ENCODE measurements at places on chromosomes 3 and 15. TPM values are rescaled to one million over a fixed set of nuclear protein-coding genes. Genes with fewer than 3 reads are reported as not detected.

The PCYT1A gene
- total RNA-seq: 53.7 TPM

The GPR62 gene
- not detected for total RNA-seq

The KIF15 gene
- total RNA-seq: 28.7 TPM

The CAV3 gene
- total RNA-seq: not detected

The DPH6 gene
- 13.2 TPM for total RNA-seq

The TIPARP gene
- 22.1 TPM for total RNA-seq

DNA sequence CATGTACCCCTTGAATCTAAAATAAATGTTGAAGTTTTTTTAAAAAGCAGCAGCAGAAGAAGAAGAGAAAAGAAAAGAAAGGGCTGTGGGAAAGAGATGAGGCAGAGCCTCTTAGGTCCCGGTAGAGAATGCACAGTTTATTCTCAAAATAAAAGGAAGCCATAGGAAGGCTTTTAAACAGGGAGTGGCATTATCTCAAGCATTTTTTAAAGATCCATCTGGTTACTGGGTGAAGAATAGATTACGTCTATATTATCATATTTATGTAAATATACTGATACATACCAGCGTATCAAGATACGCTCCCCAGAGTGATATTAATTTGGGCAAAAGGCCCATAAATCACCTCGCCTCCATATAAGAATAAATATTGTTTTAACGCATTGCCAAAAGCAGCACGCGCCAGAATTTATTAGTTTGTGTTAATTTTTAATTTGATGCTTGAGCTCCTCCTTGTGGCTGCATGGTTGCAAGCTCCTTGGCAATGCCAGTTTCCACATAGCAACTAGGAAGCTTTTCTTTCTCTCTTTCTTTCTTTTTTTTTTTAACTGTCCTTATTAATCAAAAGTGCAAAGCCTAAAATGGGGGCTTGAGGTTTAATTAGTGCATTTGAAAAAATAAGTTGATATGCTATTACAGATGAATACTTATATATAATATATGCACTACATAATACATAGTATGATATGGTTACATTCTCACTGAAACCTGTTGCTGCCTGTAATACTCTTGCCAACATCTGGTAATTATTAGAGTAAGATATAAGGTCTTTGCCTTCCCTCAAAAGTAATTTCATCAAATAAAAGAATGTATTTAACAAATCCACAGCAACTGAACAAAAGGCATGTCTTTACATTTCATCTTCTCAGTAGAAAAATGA lies 242.8 kb upstream of the UBE2E2 start:
- no peaks in the 10 kb centered on the region for H3K36me3 ChIP-seq
- H3K27me3 ChIP-seq: no peaks in the 10 kb centered on the region
- DNase-seq: no peak
- H3K4me1 ChIP-seq: peaks cover 2% of the 10 kb centered on the region
- no peak overlapping the region for H3K27ac ChIP-seq

GRCh38 chr3:144760831-144761230 lies 789.2 kb downstream of the DIPK2A start:
- no peak for DNase-seq
- no peaks in the 10 kb centered on the region for H3K36me3 ChIP-seq
- no peak overlapping the region for H3K27ac ChIP-seq
- no peaks in the 10 kb centered on the region for H3K4me1 ChIP-seq
- no peak overlapping the region for H3K4me3 ChIP-seq
- no peaks in the 10 kb centered on the region for H3K27me3 ChIP-seq

GRCh38 chr3:62818347-62818746 lies 56.9 kb downstream of the CADPS start:
- H3K27ac ChIP-seq: no peak overlapping the region
- H3K4me3 ChIP-seq: no peak overlapping the region
- H3K4me1 ChIP-seq: peaks cover 2% of the 10 kb centered on the region
- H3K36me3 ChIP-seq: no peaks in the 10 kb centered on the region
- H3K27me3 ChIP-seq: peaks cover 2% of the 10 kb centered on the region

- H3K4me3 ChIP-seq: no peak overlapping the region
- no peaks in the 10 kb centered on the region for H3K36me3 ChIP-seq
- H3K27me3 ChIP-seq: peaks cover 6% of the 10 kb centered on the region
- no peak for DNase-seq
- H3K4me1 ChIP-seq: peaks cover 16% of the 10 kb centered on the region
- H3K27ac ChIP-seq: no peak overlapping the region
These were observed 58.7 kb downstream of the FGD5 start for GRCh38 chr3:14877469-14877868.

- H3K27me3 ChIP-seq: no peaks in the 10 kb centered on the region
- no peaks in the 10 kb centered on the region for H3K4me1 ChIP-seq
- no peak overlapping the region for H3K27ac ChIP-seq
- no peak for DNase-seq
- no peaks in the 10 kb centered on the region for H3K36me3 ChIP-seq
These were observed 282.5 kb upstream of the TRIM42 start for GRCh38 chr3:140395134-140396075.

DNA sequence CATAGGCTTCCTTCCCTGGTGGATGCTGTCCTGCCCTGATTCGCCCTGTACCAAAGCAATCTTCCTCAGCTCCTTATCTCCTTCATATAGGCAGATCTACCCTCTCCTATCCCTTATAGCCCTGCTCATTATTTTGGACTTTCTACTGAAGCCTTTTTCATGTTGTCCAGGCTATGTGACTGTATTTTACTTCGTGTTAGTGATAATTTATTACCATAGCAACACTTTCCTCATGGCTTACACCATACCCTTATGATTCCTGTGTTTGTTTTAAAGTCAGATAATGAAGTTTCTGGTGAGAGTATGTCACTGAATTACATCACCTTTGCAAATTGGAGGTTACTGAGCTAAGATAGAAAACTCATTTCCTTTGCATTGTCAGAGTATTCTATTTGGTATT lies 352.6 kb downstream of the NLGN1 start:
- no peaks in the 10 kb centered on the region for H3K27me3 ChIP-seq
- no peak for DNase-seq
- no peaks in the 10 kb centered on the region for H3K4me1 ChIP-seq
- no peak overlapping the region for H3K27ac ChIP-seq
- no peaks in the 10 kb centered on the region for H3K36me3 ChIP-seq

DNA sequence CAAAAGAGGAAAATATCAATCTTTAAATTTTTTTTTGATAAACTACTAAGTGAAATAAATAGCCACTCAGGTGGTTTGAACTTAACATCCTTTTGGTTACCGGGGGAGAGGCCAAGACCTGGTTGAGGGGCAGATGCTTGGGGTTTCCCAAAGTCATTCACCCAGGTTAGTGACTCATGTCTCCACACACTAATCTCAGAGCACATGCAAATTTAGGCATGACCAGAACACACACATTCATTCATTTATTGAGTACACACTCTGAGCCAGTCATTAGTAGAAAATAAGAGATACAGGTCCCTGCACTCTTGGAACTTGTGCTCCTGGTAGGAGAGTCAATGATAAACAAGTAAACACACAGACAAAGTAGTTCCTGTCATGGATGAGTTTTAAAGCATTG lies 7.3 kb downstream of the ILDR1 start:
- peaks cover 37% of the 10 kb centered on the region for H3K4me1 ChIP-seq
- no peak for DNase-seq
- no peak overlapping the region for H3K27ac ChIP-seq
- peaks cover 2% of the 10 kb centered on the region for H3K27me3 ChIP-seq
- H3K4me3 ChIP-seq: no peak overlapping the region
- no peaks in the 10 kb centered on the region for H3K36me3 ChIP-seq

- H3K4me3 ChIP-seq: no peak overlapping the region
- no peaks in the 10 kb centered on the region for H3K36me3 ChIP-seq
- no peak overlapping the region for H3K27ac ChIP-seq
- peaks cover 2% of the 10 kb centered on the region for H3K27me3 ChIP-seq
- H3K4me1 ChIP-seq: no peaks in the 10 kb centered on the region
These were observed 36.8 kb upstream of the KLHL25 start for GRCh38 chr15:85831415-85832113.

DNA sequence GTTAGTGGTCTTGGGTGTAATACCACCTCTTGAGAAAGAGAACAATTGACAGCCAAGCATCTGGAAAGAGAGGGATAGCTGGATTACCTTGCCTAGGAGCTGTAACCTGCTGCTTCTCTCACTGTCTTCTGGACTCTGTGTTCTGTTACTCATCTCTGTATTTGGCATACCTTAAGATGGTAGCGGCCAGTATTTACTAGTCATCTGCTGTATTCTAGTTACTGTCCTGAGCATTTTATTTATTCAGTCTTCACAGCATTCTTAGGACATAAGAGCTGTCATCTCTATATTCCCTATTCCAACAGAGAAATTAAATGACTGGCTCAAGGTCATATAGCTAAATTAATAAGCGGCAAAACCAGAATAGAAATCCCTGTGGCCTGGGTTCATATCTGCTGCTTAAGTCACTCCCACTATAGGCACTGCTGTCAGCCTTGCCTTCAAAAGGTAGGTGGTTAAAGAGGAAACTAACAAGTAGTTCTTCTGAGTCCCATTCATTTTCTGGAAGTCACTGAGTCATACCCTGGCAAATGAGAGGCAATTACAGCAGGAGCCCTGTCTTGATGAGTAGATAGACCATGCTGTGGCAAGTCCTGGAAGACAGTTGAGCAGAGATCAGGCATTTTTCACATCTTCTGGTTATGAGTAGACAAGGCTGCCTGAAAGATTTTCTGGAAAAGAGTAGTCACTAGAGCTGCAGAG lies 68.2 kb downstream of the RAB7A start:
- no peak for DNase-seq
- H3K27ac ChIP-seq: peak overlapping the region; percentile 93
- peaks cover 57% of the 10 kb centered on the region for H3K4me1 ChIP-seq
- no peaks in the 10 kb centered on the region for H3K27me3 ChIP-seq

All from activated T-helper 2 cell treated with anti-CD3 and anti-CD28 coated beads, Interferon-gamma antibody, Interleukin-2, Interleukin-4, amounts not matched to agents 10 μg/mL and 5 μg/mL and 100 μg/mL, durations not matched to agents 14 hours and 24 hours and 36 hours (primary cell).